ENCODE measurements at places on chromosomes 1 and 21.
A peak's percentile ranks its signal among the peaks of the same experiment; 100 is the strongest.

- DNase-seq, result no peak
Measured at GRCh38 chr1:28064064-28064463, 24.3 kb downstream of the EYA3 start.

DNA sequence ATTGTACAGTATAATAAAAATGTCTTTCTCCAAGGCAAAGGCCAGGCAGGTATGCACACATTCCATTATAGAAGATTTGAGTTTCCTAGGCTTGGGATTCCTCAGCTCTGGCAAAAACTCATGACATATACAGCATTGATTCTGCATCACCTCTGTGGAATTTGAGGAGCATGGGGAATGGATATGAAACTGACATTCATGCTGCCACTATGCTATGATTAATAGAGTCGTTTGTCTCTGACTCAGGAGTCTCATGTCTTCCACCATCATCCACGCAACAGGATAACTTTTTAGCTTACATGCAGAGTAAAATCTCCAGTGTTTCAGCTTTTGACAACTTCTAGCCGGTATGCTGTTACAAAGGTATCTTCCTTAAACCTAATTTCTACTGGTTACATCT, 49.8 kb upstream of the ADORA3 start:
- DNase-seq, result no peak

- no peak for DNase-seq
Measured at GRCh38 chr1:244273262-244273844, 178.4 kb downstream of the ADSS2 start.

GRCh38 chr1:94693029-94693428, 127.1 kb upstream of the SLC44A3 start:
- no peak for DNase-seq

DNA sequence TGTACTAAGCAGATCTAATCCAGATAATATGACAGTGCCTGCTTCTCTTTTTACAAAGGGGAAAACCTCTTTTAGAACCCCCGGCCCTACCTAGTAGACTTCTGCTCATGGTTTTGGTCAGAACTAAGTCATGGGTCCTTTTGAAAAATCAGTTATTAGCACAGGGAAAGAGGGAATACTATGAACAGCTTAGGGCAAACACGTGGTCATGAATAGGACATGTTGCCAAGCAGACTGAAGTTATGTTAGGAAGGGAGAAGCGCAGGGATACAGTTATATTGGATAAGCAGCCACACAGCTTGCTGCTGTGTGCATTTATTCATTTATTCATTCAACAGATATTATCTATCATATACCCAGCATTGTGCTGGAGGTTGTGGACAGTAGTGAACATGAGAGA, 25.3 kb upstream of the IGSF3 start:
- DNase-seq, result no peak

GRCh38 chr1:198641501-198641900, 2.7 kb downstream of the PTPRC start:
- DNase-seq, result peak; percentile 84

DNA sequence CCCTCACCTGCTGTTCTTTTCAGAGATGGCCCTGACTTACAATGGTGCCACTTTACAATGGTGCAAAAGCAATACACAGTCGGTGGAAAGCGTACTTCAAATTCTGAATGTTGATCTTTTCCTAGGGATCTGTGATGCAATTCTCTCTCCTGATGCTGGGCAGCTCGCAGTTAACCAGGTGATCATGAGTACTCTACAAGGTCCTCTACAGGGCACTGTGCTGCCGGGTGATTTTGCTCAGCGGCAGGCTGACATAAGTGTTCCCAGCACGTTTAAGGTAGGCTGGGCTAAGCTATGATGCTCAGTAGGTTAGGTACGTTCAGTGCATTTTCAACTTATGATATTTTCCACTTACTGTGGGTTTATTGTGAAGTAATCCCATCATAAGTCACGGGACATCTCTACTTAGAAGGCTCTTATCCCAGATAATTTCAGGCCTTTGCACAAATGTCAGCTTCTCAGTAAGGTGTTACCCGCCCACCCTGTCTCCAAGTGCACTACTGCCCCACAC, 126.5 kb downstream of the KCNN3 start:
- no peak for DNase-seq

- DNase-seq, result no peak
Measured at GRCh38 chr1:84704872-84705417, 14.7 kb upstream of the SSX2IP start.
